ENCODE measurements at places on chromosomes 6 and 20. TPM values are rescaled to one million over a fixed set of nuclear protein-coding genes. Genes with fewer than 3 reads are reported as not detected.

- DNase-seq, result no peak
Measured at GRCh38 chr20:46554828-46555227, 4.4 kb upstream of the OCSTAMP start.

GRCh38 chr6:31169123-31169857 is 1.2 kb downstream of the POU5F1 start:
- no peak for DNase-seq

DNA sequence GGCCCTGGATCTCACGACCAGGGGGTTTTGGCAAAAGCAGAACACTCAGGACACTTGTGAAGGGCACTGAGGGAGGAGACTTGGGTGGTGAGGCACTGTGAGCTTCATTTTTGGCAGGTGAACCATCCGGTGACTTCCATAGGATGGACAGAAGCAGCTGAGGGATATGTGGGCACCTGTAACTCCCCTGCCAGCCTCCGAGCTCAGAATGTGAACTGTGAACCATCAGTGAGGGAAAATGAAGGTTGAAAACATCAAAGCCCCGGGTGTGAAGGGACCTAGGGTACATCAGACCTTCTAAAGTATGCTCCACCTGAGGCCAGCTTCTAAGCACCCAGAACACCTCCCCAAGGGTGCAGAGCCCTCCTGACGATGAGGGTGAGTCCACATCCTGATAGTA is 53.2 kb downstream of the FAXC start:
- no peak for DNase-seq

The LTB gene
- total RNA-seq, result not detected

DNA sequence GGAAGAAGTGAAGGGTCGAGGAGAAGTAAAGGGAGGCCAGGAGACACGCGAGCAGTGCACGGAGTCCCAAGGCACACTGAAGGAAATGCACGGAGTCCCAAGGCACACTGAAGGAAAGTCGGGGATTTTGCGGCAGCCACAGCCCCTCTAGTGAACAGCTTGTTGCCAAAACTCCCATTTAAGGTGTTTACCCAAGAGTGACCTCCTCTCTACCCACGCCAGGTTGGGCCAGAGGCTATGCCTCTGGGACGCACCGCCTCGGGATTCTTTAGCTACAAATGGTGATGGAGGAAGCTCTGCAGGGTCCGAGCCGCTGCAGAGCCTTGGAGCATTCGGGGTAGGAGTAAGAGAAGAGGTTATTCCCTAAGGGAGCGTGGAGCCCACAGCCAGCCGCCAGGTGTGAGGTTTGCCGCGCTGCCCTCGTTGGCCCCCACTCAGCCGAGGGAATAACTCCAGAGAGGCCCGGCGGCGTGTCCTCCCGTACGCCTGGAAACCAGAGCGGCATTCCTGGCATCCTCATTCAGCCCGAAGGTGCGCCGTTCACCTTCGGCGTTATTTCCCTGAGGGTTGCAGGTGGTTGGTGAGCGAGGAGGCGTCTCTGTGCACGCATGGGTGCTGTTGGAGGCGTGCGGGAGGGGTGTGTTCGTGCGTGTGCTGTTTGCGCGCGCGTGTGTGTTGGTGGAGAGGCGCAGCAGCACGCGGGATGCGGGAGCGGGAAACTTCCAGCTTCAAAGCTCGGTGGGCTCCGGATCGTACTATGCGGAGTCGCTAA is 3.4 kb upstream of the MAFB start:
- no peak for DNase-seq

The SLC17A1 gene
- not detected for total RNA-seq

- DNase-seq, result no peak
Measured at GRCh38 chr20:2626853-2627541, 25.4 kb upstream of the NOP56 start.

- no peak for DNase-seq
Measured at GRCh38 chr20:54397292-54398140, 77.9 kb upstream of the DOK5 start.

DNA sequence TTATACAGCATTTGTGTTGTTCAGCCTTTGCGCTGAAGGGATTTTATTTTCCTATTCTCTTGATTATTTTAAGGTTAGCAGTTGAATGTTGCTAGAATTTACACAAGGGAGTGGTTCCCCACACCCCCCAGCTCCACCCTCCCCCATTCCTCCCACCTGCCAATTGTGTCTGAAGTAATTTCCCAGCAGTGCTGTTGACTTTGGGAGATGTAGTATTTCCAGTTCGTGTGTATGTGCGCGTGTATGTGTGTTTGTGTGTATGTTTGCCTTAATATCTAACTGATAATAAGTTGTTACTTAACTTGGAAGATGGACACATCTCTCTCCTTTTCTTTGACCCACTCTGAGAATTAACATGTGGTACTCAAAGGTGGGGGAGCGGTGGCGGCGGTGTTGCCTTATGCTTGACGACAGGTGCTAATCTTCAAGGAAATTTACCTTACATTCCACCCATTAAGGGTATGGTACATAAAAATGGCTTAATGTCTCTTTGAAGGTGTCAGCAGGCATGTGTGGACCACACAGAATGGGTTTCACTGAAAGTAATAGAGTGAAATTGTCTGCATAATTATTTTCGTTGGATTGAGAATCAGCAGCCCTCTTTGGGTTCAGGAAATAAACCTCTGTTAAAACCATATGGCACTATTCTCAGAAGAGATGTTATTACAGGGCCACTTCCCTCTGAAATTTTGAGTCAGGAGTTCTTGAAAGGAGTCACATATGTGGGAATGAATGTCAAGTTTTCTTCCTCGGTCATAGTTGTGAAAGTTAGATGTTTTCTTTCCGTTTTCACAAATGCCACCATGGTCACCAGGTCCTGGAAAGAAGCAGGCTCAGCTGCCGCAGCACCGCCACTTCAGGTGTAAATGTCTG is 95.6 kb upstream of the SUPT3H start:
- DNase-seq, result peak; percentile 29
